ENCODE measurements at places on chromosomes 3 and 15.
A peak's percentile ranks its signal among the peaks of the same experiment; 100 is the strongest.

GRCh38 chr3:152229692-152230091 is 39.0 kb upstream of the MBNL1 start:
- no peak for DNase-seq

DNA sequence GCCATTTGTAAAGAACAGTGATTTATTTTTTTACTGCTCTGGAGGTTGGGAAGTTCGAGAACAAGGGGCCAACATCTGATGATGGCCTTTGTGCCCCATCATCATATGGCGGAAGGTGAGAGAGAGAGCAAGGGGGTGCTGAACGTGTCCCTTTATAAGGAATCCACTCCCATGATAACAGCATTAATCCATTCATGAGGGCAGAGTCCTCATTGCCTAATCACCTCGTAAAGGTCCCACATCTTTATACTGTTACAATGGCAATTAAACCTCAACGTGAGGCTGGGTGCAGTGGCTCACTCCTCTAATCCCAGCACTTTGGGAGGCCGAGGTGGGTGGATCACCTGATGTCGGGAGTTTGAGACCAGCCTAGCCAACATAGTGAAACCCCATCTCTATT is 8.3 kb downstream of the IL12A start:
- no peak for DNase-seq

DNA sequence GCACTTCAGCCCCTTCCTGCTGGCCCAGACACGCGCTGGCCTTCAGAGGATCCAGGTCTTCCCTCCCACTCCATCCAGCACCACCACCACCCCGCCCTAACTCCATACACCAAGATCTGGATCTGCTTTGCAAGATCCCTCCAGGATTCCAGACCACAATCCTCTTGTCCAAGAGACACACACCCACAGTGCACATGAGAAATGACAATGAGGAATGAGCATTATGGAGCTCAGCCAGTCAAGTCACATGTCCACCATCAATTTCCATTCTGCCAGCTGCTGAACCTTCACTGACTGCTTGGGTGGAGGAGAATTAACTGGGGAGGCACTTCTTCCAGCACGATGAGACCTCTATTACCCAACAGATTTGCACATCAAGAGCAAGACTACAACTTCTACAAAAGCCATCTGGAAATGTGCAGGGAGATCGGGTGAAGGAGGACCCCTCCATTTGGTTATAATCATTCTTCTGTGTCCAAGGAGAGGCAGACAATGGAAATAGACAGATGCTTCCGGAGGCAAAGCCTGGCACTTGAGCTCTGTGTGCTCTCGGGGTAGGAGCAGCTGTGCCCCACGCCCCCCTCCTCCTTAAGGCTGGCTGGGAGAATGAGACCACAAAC is 12.3 kb upstream of the SPATA12 start:
- DNase-seq: peak; percentile 37

DNA sequence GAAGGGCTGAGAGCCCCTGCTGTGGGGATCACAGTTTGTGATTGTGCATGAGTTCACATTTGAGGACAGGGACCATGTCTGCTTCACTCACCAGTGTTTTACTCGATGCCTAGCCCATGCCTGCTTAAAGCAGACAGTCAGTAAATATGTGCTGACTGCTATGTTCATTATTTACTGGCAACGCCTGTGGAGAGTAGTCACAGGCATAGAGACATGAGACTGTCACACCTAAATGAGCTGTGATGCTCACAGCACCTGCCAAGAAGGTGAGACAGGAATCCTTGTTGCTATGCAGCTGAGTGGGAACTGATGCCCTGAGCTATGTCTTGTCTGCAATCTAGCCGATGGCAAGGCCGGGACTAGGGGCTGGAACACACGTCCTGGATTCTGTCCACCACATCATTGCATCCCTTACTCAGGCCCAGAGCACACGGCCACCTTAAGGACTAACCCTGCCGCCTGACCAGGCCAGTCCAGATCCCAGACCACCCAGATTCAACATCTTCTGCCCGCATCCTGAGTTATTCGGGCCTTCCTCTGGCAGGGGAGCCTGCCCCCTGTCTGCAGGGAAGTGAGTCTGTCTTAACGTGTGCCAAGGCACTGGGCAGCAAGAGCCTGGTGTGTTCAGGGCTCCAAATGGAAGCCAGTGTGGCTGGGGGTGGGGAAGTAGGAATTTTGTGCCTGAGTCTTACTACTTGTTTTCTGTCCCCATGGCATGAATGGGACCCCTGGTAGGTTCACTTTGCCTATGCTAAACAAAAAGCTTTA is 44.8 kb downstream of the FGD5 start:
- DNase-seq: no peak

GRCh38 chr3:45106874-45107273 is 39.3 kb downstream of the CDCP1 start:
- no peak for DNase-seq

GRCh38 chr3:114623420-114624046 is 329.7 kb downstream of the TIGIT start:
- no peak for DNase-seq

GRCh38 chr3:158483701-158484235 is 87.2 kb upstream of the MLF1 start:
- DNase-seq: peak; percentile 15

- peak; percentile 87 for DNase-seq
Observed at GRCh38 chr3:50264383-50264963, 4.5 kb upstream of the SEMA3B start.

GRCh38 chr3:129038121-129038855 is 22.3 kb upstream of the GP9 start:
- DNase-seq: no peak

- peak; percentile 40 for DNase-seq
Observed at GRCh38 chr3:45914362-45915058, 28.2 kb downstream of the CCR9 start.

GRCh38 chr3:123834631-123835030 is 49.5 kb downstream of the MYLK start:
- no peak for DNase-seq
